ENCODE measurements at places on chromosomes 16 and 17.

DNA sequence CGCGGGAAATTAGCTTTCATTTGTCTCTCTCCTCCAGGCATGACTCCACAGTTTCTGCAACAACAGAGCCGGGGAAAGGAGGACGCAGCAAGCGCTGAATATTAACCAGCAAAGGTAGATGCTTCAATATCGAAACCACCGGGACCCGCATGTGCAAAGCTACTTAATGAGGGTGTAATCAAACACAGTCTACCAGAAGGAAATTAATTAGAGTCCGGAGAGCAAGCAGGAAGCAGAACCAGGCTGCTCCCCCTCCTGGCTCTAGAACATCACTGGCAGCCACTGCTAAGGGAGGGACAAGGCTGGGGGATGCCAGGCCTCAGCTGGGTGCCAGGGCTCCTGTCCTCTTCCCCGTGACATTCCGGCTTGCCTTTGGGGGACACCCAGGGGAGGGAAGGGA lies 21.7 kb downstream of the LRRC75A start:
- DNase-seq, result no peak

- no peak for DNase-seq
Observed at GRCh38 chr16:21996923-21997696, 3.8 kb downstream of the PDZD9 start.

- no peak for DNase-seq
Observed at GRCh38 chr16:21037736-21038135, 112.9 kb downstream of the DNAH3 start.

GRCh38 chr16:73053364-73054124 lies 5.6 kb upstream of the ZFHX3 start:
- DNase-seq, result no peak

GRCh38 chr16:82396509-82396908 lies 226.5 kb upstream of the MPHOSPH6 start:
- DNase-seq, result no peak

DNA sequence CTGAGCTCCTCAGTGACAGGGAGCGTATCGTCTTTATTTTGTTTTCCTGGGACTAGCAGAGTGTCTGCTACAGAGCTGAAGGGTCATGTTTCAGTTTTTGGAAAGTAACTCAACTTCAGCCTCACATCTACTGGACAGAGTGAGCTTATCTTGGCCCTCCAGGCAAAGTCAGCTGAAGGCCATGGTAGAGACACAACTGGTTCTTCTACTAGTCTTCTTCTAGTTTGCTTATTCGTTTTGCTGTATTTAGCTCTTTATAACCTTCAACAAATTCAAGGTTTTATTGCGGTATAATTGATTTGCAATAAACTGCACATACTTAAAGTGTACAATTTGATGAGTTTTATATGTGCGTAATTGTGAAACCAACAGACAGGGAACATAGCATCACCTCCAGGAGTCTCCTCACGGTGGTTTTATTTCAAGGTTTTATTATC lies 6.1 kb upstream of the PRKCA start:
- DNase-seq, result no peak

GRCh38 chr17:34024386-34024785 lies 230.7 kb upstream of the CCL2 start:
- DNase-seq, result no peak

GRCh38 chr17:63657786-63658185 lies 35.6 kb downstream of the MAP3K3 start:
- DNase-seq, result no peak

- no peak for DNase-seq
Observed at GRCh38 chr17:7549401-7550055, 670 bp downstream of the TNFSF12 start.

DNA sequence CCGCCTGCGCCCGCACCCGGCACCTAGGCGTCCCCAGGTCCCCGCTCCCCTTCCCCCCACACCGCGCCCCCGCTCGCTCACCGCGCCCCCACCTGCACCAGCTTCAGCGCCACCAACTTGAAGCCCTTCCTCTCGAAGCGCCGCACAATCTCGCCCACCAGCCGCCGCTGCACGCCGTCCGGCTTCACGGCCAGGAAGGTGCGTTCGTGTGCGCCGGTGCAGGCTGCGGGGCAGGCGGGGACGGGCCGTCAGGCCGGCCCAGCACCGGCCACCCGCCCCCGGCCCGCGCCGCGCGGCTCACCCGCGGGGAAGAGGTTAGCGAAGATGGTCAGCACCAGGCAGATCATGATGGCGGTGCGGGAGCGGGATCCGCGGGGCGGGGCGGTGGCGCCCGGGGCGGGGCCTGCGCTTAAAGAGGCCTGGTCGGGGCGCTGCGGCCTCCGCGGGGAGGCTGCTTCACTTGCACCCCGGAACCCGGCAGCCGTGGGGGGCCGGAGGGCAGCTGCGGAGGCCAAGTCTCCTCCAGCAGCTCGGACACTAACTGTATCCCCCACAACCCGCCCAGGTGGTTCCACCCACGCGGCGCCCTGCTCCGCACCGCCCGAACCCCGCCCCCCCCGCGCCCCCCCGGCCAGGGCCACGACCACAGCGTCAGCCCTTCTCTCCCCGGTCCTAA lies at the start of gene NME3:
Gene NME3, minus strand, starts transcription at position 356 of the 676 bp plus-strand sequence. Its CDS starts 9 bp downstream, at position 347.
- peak; percentile 47 for DNase-seq

Measured in fibroblast of skin of right quadriceps (primary cell).